ENCODE measurements at places on chromosomes 7 and 10. TPM values are rescaled to one million over a fixed set of nuclear protein-coding genes. Genes with fewer than 3 reads are reported as not detected.
A peak's percentile ranks its signal among the peaks of the same experiment; 100 is the strongest.

Gene SCIN
- 15.3 TPM for total RNA-seq

Gene DKK1
- total RNA-seq, result 3.1 TPM

Gene TSPAN12
- 56.3 TPM for total RNA-seq

DNA sequence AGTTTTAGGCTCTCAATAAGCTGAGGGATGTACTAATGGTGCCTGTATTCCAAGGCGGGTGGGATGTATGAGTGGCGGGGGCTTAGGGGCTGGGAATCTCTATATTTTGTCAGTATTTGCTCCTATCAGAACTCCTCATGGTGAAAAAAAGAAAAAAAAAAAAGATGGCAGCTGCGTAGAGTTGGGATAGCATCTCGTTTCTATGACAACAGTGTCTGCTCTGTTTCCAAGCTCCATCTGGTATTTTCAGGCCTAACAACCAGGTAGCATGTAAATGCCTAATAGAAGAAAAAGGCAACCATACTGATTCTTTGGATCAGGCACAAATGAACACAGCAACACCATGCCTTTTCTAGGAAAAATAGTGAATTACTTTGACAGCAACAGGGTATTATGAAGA, 11.7 kb upstream of the CCDC172 start:
- H3K4me3 ChIP-seq, result no peak overlapping the region
- no peak overlapping the region for H3K27ac ChIP-seq
- H3K27me3 ChIP-seq, result no peaks in the 10 kb centered on the region
- no peak for DNase-seq

GRCh38 chr7:299169-299568, 9.2 kb downstream of the FOXL3 start:
- no peak overlapping the region for H3K27ac ChIP-seq
- no peaks in the 10 kb centered on the region for H3K27me3 ChIP-seq
- no peaks in the 10 kb centered on the region for H3K36me3 ChIP-seq
- peaks cover 9% of the 10 kb centered on the region for H3K4me1 ChIP-seq

Gene CALML5
- total RNA-seq, result not detected

DNA sequence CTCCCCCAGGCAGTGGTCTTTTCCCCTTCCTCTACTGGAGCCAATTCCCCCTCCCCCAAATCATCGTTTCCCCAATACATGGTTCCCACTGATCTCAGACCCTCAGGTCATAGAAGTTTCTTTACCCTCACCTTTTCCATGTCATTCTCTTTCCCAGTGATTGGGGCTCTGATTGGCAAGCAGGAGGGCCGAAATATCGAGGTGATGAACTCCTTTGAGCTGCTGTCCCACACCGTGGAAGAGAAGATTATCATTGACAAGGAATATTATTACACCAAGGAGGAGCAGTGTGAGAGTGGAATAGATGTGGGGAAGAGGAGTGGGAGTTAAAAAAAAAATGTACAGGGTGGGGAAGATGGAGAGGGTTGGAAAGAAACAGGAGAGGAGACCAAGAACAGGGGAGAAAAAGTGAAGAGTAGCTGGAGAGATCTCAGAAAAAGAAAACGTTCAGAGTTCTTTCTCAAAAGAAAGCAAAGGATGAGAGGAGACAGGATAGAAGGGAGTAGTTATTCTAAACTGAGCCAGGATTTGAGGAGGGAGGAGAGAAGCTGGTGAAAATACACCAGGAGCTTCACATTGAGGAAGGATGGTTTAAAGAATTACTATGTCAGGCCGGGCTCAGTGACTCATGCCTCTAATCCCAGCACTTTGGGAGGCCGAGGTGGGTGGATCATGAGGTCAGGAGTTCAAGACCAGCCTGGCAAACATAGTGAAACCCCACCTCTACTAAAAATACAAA, 858 bp downstream of the COPS6 start:
- peak overlapping the region; percentile 68 for H3K4me3 ChIP-seq
- peak overlapping the region; percentile 88 for H3K27ac ChIP-seq
- peaks cover 27% of the 10 kb centered on the region for H3K36me3 ChIP-seq
- H3K4me1 ChIP-seq, result peaks cover 12% of the 10 kb centered on the region
- H3K27me3 ChIP-seq, result no peaks in the 10 kb centered on the region

Gene NEBL
- 274 TPM for total RNA-seq

DNA sequence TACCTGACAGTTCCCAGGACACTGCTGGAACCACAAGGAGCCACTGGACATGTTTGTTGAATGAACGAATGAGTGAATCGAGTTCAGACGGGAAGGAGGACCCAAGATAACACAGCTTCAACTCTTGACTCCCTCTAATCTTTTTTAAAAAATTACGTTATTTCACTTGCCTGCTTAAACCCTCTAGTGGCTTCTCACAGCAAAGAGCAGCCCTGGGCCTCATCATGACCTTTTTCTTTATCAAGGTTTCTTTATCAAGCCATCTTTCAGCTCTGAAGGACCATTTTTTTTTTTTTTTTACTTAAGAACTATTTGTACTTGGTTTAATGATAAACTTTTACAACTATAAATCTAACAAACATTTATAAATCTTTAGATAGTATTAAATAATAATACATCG, 110.6 kb downstream of the TAX1BP1 start:
- no peaks in the 10 kb centered on the region for H3K27me3 ChIP-seq
- no peaks in the 10 kb centered on the region for H3K36me3 ChIP-seq
- no peak overlapping the region for H3K27ac ChIP-seq
- H3K4me3 ChIP-seq, result no peak overlapping the region
- no peaks in the 10 kb centered on the region for H3K4me1 ChIP-seq

Gene ITIH5
- 10.7 TPM for total RNA-seq

- H3K36me3 ChIP-seq, result no peaks in the 10 kb centered on the region
- H3K27me3 ChIP-seq, result no peaks in the 10 kb centered on the region
- H3K4me3 ChIP-seq, result no peak overlapping the region
- H3K27ac ChIP-seq, result no peak overlapping the region
Measured at GRCh38 chr7:134946260-134946659, 40.0 kb upstream of the AGBL3 start.

- H3K27me3 ChIP-seq, result no peaks in the 10 kb centered on the region
- H3K4me3 ChIP-seq, result no peak overlapping the region
- no peak for DNase-seq
- no peaks in the 10 kb centered on the region for H3K36me3 ChIP-seq
- H3K27ac ChIP-seq, result no peak overlapping the region
- H3K4me1 ChIP-seq, result no peaks in the 10 kb centered on the region
Measured at GRCh38 chr7:12030116-12030515, 181.0 kb upstream of the TMEM106B start.

Gene GIMAP4
- 78.9 TPM for total RNA-seq

All from upper lobe of left lung (tissue), 6 donors.